ENCODE measurements at places on chromosomes 7 and 10. TPM values are rescaled to one million over a fixed set of nuclear protein-coding genes. Genes with fewer than 3 reads are reported as not detected.

DNA sequence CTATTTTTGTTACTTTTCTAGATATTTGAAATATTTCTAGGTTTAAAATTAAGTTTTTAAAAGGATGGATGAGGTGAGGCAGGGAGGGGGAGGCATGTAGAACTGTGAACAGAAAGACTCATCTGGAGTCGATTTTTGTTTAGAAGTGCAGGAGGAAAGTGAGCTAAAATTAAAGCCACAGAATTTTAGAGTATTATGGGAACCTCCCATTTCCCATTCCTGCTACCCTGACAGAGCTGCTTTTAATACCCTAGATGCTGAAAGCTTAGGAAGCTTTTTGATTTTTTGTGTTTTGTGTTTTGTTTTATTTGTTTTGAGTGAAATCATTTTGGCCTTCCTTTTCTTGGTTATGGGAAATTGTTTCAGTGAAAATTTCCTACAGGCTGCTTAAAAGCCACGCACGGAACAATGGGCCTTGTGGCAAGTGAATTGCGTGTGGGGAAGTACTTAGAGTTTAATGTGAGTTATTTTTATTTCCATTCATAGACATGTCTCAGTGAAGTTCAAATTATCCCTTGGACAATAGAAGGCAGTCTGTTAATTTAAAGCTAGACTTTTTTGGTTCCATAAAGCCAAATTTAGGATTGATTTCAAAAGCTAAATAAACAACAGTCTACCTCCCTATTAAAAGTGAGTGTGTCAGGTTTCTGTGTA, 102.0 kb upstream of the HDAC9 start:
- no peak overlapping the region for H3K27ac ChIP-seq
- H3K4me1 ChIP-seq = no peaks in the 10 kb centered on the region
- H3K27me3 ChIP-seq = no peaks in the 10 kb centered on the region
- H3K4me3 ChIP-seq = no peak overlapping the region

- H3K4me3 ChIP-seq = no peak overlapping the region
- no peaks in the 10 kb centered on the region for H3K4me1 ChIP-seq
- no peak for DNase-seq
- no peaks in the 10 kb centered on the region for H3K27me3 ChIP-seq
Observed at GRCh38 chr10:18523025-18523424, 128.4 kb downstream of the NSUN6 start.

Gene LBX1
- 0.12 TPM for total RNA-seq

DNA sequence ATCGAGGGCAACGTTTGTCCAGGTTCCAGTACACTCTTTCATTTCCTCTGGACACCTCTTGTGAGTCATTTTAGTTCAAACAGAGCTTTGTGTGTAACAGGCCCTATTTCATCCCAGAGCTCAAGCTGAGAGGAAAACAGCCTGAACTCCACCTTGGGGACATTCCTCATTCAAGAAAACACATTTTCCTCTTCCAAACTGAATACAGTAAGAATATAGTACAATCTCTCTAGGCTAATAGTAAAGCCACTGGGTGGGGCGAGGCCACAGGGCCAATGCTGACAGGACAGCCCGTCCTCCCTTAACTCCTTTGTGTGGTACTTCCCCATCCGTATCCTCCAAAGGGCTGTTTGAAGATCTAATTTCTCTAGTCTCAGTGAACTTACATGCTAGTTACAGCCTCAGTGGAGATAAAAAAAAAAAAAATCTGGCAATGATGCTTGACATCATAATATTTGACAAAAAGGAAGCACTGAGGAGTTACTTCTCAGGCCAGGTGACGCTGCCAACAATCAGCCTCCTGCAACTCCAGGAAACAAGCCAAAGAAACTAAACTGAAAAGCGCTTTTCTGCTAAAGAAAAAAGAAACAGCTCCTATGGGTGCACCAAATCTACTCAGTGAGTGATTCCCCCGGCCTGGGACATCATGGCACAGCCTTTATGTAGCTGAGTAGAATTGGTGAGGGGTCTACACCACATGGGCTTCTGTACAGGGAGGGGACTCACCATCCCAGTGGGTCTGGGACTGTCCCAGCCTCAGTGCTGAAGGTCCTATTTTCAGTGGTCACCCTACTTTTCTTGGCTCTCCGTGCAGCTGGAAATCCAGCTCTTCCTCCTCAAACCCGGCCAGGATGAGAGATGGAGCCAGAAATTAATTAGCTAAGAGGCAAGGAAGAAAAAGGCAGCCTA, 238.2 kb upstream of the NEBL start:
- no peak overlapping the region for H3K27ac ChIP-seq
- no peaks in the 10 kb centered on the region for H3K36me3 ChIP-seq
- H3K4me1 ChIP-seq = no peaks in the 10 kb centered on the region

DNA sequence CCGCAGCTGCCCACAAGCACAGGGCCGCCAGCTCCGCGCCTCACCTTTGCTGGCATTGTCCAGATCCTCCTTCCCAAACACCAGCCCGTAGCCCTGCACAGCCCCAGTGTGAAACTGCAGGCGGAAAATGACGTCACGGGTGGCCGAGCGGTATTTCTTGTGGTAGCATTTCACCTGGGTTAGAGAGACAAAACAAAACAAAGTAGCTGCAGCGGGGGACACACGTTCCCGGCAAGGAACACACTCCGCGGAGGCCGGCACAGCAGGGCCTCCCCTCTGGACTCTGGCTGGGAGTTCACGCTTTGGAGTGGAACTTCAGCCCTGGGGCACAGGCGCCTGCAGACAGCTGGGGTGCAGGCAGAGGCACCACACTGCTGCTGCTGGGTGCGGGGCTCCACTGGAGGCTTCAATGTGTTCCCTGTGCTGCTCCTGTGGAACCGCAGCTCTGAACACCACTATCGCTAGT, 181.1 kb downstream of the TNS3 start:
- H3K27me3 ChIP-seq = no peaks in the 10 kb centered on the region
- H3K36me3 ChIP-seq = no peaks in the 10 kb centered on the region
- H3K4me3 ChIP-seq = no peak overlapping the region

Gene COMTD1
- total RNA-seq = 18.8 TPM

DNA sequence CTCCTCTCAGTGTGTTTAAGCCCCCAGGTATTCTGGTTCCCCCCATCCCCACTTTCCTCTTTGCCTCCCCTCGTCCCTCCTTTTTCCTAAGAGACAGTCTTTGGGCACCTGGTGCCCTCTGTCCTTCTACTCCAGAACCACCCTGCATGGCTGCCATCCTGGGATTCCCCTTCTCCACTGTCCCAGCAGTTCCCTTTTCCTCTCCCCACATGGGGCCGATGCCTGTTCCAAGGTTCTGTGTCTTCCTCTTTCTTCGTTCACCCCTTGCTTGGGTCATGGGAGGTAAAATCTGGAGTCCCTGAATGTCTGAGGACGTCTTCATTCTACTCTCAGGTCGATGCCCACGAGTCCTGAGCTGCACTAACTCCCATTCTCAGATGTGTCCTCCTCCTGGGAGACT, 120.8 kb downstream of the TAX1BP1 start:
- H3K27ac ChIP-seq = no peak overlapping the region
- no peak for DNase-seq

Gene FLNC
- 8.8 TPM for total RNA-seq

GRCh38 chr7:47601119-47601880, 19.4 kb upstream of the TNS3 start:
- H3K27me3 ChIP-seq = no peaks in the 10 kb centered on the region
- peaks cover 10% of the 10 kb centered on the region for H3K4me1 ChIP-seq
- DNase-seq = no peak
- H3K27ac ChIP-seq = no peak overlapping the region
- no peaks in the 10 kb centered on the region for H3K36me3 ChIP-seq
- no peak overlapping the region for H3K4me3 ChIP-seq

- H3K4me3 ChIP-seq = no peak overlapping the region
- no peak for DNase-seq
- H3K27ac ChIP-seq = no peak overlapping the region
- no peaks in the 10 kb centered on the region for H3K36me3 ChIP-seq
- H3K27me3 ChIP-seq = no peaks in the 10 kb centered on the region
Observed at GRCh38 chr7:16564909-16565426, 38.3 kb downstream of the LRRC72 start.

GRCh38 chr10:112151524-112152039, 32.0 kb downstream of the GPAM start:
- no peaks in the 10 kb centered on the region for H3K4me1 ChIP-seq
- no peaks in the 10 kb centered on the region for H3K27me3 ChIP-seq
- no peak overlapping the region for H3K27ac ChIP-seq
- H3K36me3 ChIP-seq = no peaks in the 10 kb centered on the region
- DNase-seq = no peak

- no peaks in the 10 kb centered on the region for H3K27me3 ChIP-seq
- no peak overlapping the region for H3K27ac ChIP-seq
- no peaks in the 10 kb centered on the region for H3K36me3 ChIP-seq
Observed at GRCh38 chr7:100380196-100380595, 6.9 kb downstream of the PILRA start.

- H3K36me3 ChIP-seq = no peaks in the 10 kb centered on the region
- no peaks in the 10 kb centered on the region for H3K27me3 ChIP-seq
- H3K4me1 ChIP-seq = no peaks in the 10 kb centered on the region
- DNase-seq = no peak
Observed at GRCh38 chr10:98377536-98377935, 37.4 kb downstream of the PYROXD2 start.

DNA sequence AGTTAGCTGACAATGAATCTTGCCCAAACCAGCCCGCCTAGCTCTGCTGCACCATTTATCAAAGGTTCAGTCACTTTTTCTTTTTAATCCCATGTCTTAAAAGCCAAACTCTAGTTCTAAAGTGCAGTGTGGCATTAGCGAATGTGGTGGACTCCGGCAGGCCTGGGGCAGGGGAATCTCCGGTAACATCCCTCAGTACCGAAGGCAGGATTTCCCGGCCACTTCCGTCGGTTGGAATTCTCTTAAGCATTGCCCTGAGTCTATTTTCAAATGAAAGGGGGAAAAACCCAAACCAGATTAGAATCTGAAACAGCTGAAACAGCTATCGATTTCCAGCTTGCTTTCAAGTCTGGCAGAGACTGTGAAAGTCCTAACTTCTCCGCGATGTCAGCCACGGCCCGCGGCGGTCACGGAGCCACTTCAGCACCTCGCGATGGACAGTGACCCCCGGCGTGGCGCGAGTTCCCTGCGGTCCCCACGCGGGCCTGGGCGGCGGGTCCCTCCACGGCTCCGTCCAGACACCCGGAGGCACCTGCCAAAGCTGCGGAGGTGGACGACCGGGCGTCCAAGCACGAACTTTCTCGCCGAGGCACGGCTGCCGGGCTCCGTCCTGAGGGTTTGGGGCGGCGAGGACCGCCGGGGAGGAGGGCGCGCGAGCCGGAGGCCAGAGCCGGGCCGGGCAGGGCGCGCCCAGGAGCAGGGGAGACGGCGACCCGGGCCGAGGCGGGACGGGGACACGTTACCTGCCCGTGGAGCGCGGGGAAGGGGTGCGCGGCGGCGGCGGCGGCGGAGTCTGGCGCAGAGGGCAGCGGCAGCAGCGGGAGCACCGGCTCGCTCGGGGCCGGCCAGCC, 745 bp downstream of the TCERG1L start:
- peak overlapping the region; percentile 2 for H3K27ac ChIP-seq
- H3K4me1 ChIP-seq = peaks cover 5% of the 10 kb centered on the region
- no peaks in the 10 kb centered on the region for H3K36me3 ChIP-seq
- peak overlapping the region; percentile 55 for H3K4me3 ChIP-seq

DNA sequence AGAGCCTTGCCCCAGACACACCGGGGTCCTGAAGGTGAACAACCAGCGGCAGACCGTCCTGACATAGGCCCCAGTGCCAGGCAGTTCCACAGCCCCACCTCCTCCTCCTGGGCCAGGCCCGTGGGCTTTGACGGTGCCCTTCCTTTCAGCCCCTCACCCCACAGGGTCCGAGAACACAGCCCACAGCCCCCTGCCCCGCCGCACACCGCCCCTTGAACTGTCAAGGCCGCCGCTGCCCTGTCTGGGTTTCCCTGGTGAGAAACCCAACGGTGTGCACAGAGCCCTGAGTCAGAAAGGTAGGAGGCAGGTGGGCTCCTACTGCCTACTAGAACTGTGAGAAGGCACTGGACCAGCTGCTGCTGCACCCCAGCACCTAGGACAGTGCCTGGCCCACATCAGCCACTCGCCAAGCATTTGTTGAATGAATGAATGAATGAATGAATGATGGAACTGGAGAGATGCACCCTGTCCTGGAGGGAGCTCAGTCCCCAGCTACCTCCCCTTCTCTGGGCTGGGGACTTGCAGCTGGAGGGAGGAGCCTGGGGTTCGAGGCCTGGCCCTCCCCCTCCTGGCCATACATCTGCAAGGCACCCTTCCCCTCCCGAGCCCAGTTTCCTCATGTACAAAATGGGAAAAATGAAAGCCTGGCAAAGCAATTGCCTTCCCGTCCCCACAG, 117.9 kb downstream of the SLIT1 start:
- H3K4me3 ChIP-seq = no peak overlapping the region
- no peak for DNase-seq
- no peak overlapping the region for H3K27ac ChIP-seq
- no peaks in the 10 kb centered on the region for H3K27me3 ChIP-seq
- no peaks in the 10 kb centered on the region for H3K4me1 ChIP-seq
- H3K36me3 ChIP-seq = no peaks in the 10 kb centered on the region
